Effector memory CD8-positive, alpha-beta T cell (primary cell): ENCODE measurements at places on chromosomes 7 and 10.

- DNase-seq: no peak
Measured at GRCh38 chr10:35308809-35309208, 27.5 kb upstream of the CCNY start.

- no peak for DNase-seq
Measured at GRCh38 chr10:84957427-84957826, 629.0 kb downstream of the CCSER2 start.

GRCh38 chr10:99850021-99850766 lies 67.8 kb downstream of the ABCC2 start:
- DNase-seq: no peak

DNA sequence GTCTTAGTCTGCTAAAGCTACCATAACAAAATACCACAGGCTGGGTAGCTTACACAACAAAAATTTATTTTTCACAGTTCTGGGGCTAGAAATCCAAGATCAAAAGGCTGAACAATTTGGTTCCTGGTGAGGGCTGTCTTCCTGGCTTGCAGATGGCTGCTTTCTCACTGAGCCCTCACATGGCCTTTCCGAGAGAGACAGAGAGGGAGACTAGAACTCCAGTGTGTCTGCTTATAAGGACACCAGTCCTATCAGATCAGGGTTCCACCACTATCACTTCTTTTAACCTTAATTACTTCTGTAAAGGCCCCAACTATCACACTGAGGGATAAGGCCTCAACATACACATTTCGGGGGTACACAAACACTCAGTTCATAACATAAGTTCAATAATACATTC lies 527.4 kb upstream of the VSTM2A start:
- DNase-seq: no peak

- no peak for DNase-seq
Measured at GRCh38 chr7:116792813-116793212, 69.6 kb upstream of the CAPZA2 start.

GRCh38 chr7:149690688-149691446 lies 82.5 kb downstream of the ZNF467 start:
- no peak for DNase-seq

DNA sequence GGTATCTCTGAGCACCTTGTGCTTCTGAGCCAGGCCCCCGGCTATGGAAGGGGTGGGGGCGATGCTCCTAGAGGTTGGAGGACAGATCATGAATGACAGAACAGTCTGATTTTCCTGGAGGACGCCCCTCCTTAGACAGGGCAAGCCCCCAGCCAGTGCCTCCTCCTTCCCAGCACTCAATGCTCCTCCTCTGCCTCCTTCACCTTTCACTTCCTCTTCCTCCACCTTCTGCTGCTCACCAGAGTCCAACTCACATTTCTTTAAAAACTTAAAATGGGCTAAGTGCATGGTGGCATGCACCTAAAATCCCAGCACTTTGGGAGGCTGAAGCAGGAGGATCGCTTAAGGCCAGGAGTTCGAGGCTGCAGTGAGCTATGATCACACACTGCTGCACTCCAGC lies 71.1 kb upstream of the CUX1 start:
- no peak for DNase-seq

DNA sequence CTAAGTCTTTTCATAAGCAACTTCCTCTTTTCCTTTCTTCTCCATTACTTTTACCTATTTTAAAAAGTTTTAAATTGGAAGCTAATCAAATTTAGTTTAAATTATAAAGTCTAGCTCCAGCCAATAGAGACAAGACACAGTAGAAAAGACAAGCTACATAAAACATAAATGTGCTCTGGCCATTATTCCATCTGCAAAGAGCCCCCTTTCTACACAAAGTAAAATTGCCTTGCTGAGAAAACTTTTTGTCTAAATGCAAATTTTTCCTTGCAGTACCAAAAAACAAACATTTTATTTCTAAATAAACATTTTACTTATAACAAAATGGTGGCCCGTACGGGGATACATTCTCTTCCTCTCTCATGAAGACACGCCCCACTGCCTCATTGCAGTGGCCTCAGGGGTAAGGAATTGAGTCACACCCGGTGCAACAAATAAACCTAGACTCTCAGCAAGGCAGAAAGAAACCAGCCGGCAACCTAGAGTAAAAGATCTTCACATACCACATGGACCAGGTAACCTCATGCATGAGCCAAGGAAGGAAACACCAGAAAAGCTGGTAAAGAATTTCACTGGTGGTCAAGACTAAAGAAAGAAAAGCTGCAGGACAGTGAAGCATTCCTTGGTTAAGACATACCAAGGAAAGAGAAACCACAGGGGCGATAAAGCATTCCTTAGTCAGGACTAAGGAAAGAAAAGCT lies 71.6 kb upstream of the ZNF746 start:
- no peak for DNase-seq

- DNase-seq: no peak
Measured at GRCh38 chr10:132702601-132703418, 83.1 kb downstream of the NKX6-2 start.

DNA sequence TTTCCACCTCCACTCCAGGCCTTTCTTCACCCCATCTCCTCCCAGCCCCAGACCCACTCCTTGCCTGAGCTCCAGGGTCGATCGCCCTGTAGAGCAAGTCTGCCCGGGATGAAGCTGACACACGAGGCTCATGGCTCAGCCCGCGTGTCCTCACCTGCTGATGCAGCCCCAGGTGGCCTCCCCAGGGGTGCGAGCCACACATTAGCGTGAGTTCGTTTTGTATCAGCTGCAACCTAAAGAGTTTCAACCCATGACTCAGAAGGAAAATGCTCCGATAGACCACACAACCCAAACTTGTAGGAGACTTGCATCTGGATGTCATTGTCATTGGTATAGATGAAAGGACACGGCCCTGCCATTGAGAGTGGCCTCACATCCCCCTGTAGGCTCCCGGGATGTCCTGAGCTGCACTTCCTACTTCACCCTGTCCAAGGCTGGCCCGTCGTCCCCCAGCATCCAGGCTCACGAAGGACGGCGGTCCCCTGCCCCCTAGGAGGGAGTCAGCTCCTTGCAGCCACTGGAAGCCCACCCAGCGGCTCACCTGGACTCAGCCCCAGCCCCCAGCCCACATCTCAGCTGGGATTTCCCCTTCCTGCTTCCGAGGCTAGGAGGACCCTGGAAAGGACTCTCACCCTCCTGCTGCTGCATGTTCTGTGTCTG lies 97.7 kb downstream of the HTR5A start:
- DNase-seq: no peak

DNA sequence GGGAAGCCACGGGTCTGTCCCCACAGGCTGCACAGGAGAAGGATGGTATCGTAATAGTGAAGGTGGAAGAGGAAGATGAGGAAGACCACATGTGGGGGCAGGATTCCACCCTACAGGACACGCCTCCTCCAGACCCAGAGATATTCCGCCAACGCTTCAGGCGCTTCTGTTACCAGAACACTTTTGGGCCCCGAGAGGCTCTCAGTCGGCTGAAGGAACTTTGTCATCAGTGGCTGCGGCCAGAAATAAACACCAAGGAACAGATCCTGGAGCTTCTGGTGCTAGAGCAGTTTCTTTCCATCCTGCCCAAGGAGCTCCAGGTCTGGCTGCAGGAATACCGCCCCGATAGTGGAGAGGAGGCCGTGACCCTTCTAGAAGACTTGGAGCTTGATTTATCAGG lies 8.1 kb downstream of the ZKSCAN1 start:
- DNase-seq: no peak

DNA sequence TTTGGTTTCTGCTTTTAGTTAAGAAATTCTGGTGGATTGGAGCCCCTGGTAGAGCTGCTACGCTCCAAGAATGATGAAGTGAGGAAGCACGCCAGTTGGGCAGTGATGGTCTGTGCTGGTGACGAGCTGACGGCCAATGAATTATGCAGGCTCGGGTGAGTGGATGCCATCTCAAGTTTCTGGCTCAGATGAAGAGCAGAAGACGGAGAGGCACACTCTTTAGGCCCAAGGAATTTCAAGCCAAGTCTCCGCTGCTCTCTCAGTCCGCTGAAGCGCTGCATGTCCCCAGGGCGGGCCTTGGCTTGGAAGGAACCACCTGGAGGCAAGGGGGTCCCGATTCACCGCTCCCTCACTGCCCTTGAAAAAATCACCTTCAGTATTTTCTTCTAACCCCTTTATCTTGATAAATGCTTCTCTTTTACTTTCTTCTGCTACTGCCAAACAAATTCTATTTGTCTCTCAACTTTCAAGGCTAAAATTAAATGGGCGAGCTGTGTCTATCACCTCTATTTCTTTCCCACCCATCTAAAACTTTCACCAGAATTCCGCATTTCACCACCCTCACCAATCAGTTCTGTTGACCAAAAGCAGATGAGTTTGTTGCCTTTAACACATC lies 74.2 kb downstream of the ARMC3 start:
- no peak for DNase-seq

GRCh38 chr7:20798081-20798693 lies 11.5 kb upstream of the SP8 start:
- DNase-seq: no peak

GRCh38 chr10:70912556-70912955 lies 24.2 kb upstream of the PCBD1 start:
- no peak for DNase-seq

GRCh38 chr7:159048656-159049055 lies 96.0 kb downstream of the VIPR2 start:
- no peak for DNase-seq

DNA sequence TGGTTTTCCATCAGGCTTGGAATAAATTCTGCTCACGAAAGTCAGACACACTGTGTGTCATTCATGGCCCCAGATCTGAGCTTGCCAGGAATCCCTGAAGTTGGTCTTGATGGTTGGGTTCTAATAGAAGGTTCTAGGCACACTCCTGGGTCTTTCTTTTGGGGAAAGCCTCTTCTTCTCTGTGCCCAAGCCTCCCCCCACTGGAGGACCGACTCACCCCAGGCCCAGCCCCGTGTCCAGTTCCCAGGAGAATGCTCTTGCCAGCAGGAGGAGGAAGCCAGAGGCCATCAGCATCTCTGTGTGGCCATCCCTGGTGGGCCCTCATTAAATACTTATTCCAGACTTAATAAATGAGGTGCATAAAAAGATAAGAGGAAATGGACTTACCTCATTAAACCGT lies 548.0 kb downstream of the TCERG1L start:
- DNase-seq: no peak

DNA sequence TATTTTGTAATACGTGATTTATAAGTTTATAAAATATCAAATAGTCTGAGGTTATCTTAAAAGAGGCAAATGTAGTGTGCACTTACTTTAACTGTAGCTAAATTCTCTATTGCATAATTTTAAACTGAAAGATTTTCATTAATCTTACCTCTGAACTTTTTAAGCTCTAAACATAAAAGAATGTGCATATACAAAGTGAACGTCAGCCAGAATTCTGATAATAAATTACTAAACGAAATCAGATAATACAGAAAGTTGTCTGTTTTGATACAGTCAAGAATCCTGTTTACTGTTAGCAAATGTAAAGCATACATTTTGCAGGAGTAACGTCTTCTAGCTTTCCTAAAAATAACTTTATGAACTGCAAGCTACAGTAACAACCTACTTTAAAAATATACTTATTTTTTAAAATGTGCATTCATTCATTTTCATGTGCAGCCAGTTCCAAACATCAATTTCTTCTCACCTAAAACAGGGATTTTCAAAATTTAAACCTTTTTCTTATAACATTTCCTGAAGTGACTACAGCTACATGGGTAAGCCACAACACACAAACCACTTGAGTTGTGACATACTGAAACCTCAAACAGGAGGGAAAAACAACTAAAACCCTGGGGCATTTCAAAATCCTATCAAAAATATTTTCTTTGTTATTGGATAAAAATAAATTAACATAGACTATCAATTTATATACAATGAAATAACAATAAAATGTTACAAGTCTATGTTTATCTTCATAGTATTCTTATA lies 92.7 kb downstream of the RNLS start:
- no peak for DNase-seq

DNA sequence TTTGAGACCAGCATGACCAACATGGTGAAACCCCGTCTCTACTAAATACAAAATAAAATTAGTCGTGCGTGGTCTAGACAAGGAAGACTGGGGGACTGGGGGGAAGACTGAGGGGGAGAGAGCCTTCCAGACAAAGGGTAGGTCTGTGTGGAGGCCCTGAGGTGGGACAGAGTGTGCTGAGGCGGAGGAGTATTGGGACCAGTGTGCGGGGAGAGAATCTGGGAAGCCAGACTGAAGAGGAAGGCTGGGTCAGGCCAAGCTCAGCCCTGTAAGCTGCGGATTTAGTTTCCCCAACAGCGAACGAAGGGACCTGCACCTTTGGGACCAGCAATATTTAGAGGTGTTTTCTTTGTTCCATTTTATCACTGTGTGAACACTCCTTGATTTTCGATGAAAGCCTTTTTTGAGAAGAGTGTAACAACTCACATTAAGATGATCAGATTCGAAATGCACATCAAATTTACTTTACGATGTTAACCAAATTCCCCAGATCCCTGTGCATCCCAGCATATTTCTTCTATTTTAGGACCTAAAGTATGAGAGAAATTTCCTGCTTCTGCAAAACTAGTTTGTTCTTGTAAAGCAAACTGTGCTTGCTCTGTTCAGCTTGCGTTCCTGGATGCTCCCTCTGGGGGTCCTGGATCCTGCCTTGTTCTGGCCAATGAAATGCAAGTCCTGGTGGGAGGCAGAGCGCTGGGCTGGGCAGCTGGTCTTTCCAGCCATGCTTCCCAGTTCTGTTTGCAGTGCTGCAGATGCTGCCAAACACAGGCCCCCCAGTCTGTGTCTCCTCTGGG lies 39.4 kb downstream of the PLAU start:
- DNase-seq: no peak

DNA sequence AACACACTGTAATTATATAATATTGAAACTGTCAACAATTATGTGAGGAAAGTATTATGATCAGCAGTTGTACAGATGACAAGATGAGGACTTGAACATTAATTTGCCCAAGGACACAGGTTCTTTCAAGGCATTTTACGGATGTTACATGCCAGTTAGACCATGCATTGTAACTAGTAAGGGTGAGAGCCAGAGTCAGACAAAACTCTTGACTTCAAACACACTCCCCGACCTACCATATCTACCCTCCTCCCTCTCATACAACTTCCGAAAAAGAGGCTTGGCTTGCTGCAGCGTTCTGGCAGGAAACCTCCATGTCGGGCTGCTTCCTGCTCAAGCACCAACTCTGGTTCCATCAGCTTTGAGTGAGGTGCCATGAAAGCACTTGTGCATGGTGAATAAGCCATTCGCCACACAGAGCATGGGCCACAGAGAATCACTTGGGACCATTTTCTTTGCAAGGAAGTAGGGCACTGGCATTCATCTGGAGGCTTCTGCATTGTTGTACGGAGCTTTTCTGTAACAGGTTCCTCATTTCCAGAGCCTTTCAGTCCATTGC lies 53.2 kb downstream of the FOXI2 start:
- DNase-seq: no peak

DNA sequence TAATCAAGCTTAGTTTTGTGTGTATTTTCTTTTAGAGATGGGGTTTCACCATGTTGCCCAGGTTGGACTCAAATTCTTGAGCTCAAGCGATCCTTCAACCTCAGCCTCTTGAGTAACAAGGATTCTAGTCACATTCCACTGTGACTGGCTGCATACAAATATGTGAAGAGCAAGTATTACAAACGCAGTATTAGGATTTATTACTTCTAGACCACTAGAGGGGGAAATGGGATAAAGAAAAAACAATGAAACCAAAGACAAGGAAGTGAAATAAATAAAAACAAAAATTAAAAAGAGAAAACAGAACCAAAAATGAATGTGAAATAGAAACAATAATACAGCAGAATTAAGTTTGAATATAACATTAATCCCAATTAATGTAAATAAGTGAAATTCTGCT lies 308.7 kb downstream of the ANKRD30A start:
- DNase-seq: no peak
